ENCODE measurements at places on chromosomes 12 and 14.

GRCh38 chr14:99463974-99464373, 16.7 kb downstream of the SETD3 start:
- no peak for DNase-seq

DNA sequence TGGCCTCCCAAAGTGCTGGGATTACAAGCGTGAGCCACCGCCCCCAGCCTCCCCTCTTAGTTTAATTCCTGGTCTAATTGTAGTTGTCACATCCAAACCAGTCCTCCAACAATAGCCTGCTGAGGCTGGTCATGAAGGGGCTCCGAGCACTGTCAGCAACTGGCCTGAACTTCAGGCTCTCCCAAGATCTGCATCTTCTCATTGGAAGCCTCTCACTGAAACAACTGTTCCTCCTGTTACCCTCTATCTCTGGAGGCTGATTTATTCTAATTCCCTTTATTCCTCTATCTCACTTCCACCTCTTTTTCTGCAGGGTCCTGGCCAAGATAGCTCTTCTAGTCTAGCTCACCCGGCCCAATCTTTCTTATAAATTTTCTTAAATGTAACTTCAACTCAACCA, 89.4 kb downstream of the DUSP16 start:
- DNase-seq = no peak

DNA sequence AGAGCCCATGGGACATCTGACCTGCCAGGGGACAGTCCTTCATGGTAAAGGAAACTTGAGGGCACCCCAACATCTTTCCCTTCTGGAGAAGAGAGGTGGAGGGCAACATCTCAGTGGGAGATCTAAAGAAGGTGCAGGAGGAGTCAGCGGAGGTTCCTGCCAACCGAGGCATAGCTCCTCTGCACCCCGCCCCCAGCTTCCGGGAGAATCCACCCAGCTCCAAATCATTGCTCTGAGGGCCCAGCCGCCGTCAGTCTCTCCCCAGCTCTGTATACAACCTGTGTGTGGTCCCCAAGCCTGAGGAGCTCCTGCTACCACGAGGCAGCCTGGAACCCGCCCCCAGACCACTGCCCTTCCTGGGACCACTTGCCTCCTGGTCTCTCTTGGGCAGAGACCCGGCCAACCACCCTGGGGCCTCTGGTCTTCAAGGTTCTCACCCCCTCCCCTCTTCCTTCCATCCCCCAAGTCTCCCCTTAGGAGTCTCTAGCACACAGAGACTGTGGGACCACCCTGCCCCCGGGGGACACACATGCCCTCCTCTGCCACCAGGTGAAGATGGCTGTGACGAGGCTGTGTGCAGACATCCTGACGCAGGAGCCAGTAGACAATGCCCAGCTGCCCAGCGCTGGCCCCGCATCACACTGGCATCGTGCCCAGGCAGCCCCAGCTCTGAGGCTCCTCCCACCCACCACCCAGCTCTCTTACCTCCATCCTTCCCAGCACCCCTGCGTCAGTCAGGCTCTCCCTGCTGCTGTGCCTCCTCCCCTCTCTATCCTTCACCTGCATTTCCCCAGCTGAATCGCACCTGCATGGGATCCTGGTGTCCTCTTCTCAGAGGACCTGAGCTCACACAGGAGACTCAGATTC, 13.0 kb upstream of the NUDT14 start:
- no peak for DNase-seq

GRCh38 chr14:91245029-91245428, 525 bp upstream of the GPR68 start:
- no peak for DNase-seq

GRCh38 chr14:101464310-101464983, 96.8 kb upstream of the DIO3 start:
- no peak for DNase-seq

Data from HL-60 (cell line).